ENCODE measurements at places on chromosomes 12 and 14. TPM values are rescaled to one million over a fixed set of nuclear protein-coding genes. Genes with fewer than 3 reads are reported as not detected.

TMPRSS12 gene
- total RNA-seq: not detected

CLEC6A gene
- 2.0 TPM for total RNA-seq

KIF5A gene
- total RNA-seq: 0.14 TPM

TAS2R42 gene
- total RNA-seq: not detected

CYP46A1 gene
- 1.3 TPM for total RNA-seq

OR6C2 gene
- total RNA-seq: not detected

TMCC3 gene
- 11.3 TPM for total RNA-seq

CLEC4C gene
- not detected for total RNA-seq

RPL41 gene
- 2,726 TPM for total RNA-seq

MIPOL1 gene
- 10.0 TPM for total RNA-seq

SLC16A7 gene
- 26.0 TPM for total RNA-seq

CABP1 gene
- 0.23 TPM for total RNA-seq

CCDC177 gene
- not detected for total RNA-seq

AVPR1A gene
- 1.7 TPM for total RNA-seq

MFAP5 gene
- 2.8 TPM for total RNA-seq

MGAT2 gene
- 27.1 TPM for total RNA-seq

TMEM233 gene
- 0.96 TPM for total RNA-seq

TAS2R19 gene
- total RNA-seq: 3.2 TPM

BCL7A gene
- total RNA-seq: 11.4 TPM

P3H3 gene
- total RNA-seq: 9.7 TPM

RDH16 gene
- total RNA-seq: 0.32 TPM

TPPP2 gene
- total RNA-seq: not detected

SERPINA12 gene
- total RNA-seq: not detected

KRT2 gene
- total RNA-seq: not detected

NFE2 gene
- 7.5 TPM for total RNA-seq

CCDC197 gene
- not detected for total RNA-seq

NAB2 gene
- total RNA-seq: 37.3 TPM

BTBD6 gene
- 51.3 TPM for total RNA-seq

SOX5 gene
- 20.1 TPM for total RNA-seq

All from upper lobe of right lung (tissue), 1 donor.